ENCODE measurements at places on chromosomes 6 and 20.

GRCh38 chr6:12479881-12480280 is 189.7 kb downstream of the EDN1 start:
- no peak for DNase-seq

DNA sequence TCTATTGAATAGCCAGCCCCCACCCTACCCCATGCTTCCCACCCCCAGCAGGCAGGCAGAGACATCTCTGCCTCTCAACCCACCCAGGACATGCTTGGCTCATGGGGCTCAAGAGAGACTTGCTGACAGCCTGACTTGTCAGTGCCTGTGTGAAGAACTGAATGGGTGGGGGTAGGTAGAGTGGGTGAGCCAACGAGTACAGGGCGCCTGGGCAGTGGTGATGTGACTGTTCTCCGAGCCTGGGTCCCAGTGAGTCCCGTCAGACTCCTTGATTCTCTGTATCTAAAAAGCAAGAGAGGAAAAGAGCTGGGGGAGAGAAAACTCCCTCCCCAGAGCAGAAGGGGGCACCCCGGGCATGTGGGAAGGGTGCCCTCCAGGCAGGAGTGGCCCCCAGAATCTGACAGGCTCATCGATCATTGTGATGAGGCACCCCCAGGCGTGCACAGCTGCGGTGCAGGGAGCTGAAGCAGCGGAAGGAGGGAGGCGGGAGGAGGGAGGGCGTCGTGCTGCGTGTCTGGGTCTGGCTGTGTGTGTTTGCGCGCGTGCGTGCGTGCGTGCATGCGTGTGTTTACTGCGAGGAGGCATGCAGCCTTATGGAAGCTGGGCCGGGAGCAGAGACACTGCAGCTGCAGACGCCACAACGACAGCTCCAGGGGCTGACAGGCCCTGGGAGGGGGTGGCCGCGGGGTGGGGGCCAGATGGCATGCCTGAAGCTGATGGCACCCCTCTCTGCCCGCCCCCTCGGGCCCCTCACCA is 40.2 kb downstream of the FOXP4 start:
- no peak for DNase-seq

DNA sequence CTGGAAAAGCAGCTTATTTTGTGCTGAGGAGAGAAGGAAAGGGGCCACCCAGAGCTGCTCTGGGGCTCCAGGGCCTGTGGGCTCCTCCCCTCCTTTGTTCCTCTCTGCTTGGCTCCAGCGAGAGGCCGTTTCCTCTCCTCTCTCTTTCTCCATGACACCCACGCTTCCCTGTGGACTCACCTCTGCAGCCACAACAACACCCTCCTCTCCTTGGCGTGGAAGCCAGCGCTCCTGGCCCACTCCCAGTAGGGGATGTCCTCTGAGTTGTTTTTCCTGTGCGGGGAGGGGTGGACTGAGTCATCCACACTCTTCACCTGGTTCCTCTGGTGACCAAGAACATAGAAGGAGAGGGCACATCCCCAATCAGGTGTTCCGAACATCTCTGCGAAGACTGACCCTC is 4.9 kb upstream of the CDSN start:
- no peak for DNase-seq

GRCh38 chr6:51554029-51554428 is 533.4 kb downstream of the PKHD1 start:
- DNase-seq: no peak

- no peak for DNase-seq
Observed at GRCh38 chr6:52535711-52536423, 41.0 kb downstream of the TRAM2 start.

- no peak for DNase-seq
Observed at GRCh38 chr6:64037427-64037826, 401.8 kb downstream of the PHF3 start.

GRCh38 chr6:48564036-48564820 is 453.2 kb upstream of the PTCHD4 start:
- DNase-seq: no peak

DNA sequence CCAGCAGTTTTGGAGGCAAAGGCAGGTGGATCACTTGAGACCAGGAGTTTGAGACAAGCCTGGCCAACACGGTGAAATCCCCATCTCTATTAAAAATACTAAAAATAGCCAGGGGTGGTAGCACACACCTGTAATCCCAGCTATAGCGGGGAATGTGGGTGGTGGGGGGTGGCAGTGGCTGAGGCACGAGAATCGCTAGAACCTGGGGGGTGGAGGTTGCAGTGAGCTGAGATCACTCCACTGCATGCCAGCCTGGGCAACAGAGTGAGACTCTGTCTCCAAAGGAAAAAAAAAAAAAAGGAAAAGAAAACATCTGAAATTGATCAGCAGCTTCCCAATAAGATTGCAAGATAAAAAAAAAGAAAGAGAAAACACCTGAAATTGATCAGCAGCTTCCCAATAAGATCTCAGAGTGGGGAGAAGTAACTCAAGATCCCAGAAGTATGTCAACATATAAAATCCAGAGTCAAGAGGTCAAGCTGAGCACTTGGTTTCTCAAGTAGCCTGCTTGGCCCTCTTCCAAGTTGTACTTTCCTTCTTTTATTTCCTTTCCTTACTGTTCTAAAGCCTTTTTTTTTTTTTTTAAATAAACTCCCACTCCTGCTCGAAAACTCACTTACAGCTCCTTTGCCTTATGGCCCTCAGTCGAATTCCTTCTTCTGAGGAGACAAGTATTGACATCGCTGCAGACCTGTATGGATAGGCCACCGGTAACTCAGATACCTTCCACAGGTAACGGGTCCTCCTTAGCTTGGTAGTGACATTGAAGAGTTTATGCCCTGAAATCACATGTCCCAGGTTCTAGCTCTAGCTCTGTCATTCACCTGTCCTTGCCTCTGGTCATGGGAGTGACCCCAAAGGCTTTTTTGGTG is 368.5 kb upstream of the SYNCRIP start:
- no peak for DNase-seq

DNA sequence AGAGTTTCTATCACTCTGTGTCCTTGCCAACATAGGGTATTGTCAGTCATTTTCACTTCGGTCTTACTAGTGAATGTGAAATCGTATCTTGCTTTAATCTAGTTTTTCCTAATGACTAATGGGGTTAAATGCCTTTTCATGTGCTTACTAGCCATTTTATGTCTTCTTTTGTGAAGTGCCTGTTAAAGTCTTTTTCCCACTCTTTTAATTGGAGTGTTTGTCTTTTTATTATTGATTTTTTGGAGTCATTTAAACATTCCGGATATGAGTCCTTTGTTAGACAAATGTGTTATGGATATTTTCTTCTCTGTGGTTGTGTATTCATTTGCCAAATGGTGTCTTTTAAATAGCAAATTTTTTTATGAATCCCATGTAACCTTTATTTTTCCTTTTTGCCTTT is 194.6 kb downstream of the CDH26 start:
- DNase-seq: no peak

DNA sequence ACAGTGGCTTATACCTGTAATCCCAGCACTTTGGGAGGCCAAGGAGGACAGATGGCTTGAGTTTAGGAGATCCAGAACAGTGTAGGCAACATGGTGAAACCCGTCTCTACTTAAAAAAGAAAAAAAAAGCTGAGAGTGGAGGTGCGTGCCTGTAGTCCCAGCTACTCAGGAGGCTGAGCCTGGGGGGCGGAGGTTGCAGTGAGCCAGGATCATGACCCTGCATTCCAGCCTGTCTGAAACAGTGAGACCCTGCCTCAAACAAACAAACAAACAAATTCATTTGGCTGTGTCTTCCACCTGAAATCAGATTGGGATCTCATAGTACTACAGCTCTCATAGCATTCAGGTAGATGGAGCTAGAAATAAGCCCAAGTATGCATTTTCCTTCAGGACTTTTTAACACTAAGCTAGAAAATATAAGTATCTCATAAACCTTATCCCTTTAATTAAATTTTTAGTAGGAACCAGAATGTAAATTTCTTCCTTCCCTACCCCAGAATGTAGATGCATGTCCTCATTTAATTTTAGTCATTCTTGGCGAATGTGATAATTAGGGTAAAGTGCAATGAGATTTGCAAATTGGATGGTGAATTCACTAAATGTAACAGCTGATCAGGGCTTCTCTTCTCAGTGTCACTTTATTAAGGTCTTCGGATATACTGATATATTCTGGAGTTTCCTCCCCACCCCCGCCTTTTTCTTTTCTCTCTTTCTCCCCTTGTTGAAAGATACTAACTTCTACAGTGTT is 190.4 kb downstream of the CDKAL1 start:
- DNase-seq: no peak

DNA sequence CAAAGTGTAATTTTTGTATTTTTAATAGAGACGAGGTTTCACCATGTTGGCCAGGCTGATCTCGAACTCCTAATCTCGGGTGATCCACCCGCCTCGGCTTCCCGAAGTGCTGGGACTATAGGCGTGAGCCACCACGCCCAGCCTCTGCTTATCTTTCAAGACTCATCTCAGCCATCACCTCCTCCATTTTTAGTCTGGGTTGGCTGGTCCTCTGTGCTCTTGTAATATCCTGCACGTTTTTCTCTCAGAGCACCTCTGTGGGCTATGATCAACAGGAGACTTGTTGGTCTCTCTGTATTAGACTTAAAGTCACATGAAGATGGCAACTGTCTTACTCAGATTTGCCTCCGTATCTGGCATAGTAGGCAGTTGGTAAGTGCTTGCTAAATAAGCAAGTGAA is 7.6 kb downstream of the NOTCH4 start:
- no peak for DNase-seq

DNA sequence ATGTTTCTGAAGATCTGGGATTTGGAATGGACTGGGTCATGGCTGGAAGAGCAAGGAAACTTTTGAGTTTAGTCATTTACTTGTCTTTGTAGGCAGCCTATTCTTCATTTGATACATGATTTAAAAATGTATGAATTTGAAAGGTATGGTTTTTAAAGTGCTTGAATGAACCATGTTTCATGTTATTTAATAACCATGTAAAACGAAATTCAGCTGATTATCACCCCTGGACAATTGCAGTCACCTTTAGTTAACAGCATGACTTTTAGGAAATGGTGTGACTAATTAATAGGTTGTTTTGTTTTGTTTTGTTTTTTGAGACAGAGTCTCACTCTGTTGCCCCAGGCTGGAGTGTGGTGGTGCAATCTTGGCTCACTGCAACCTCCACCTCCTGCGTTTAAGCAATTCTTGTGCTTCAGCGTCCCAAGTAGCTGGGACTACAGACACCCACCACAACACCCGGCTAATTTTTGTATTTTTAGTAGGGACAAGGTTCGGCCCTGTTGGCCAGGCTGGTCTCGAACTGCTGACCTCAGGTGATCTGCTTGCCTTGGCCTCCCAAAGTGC is 2.1 kb downstream of the STX11 start:
- DNase-seq: no peak

DNA sequence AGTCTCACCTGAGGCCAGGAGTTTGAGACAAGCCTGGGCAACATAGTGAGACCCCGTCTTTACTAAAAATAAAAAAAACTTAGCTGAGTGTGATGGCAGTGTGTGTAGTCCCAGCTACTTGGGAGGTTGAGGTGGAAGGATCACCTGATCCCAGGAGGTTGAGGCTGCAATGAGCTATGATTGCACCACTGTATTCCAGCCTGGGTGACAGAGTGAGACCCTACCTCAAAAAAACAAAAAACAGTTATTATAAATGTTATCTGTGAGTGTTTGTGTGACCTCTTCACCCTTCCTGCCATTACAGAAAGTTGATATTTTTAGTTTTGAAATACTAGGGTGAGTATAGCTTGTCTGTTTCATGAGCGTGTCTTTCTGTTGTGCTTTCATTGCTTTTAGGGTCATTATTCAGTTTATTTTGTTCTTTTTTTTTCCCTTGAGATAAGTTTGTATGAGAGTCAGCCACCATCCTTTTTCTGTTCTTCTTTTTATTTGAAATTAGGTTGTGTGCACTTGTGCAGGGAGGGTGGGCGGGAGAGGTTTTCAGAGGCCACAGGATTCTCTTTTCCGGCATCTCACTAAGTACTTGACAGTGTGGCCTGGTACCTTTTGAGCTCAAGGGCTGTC is 26.2 kb downstream of the CDYL start:
- no peak for DNase-seq

- no peak for DNase-seq
Observed at GRCh38 chr6:136435101-136435500, 115.1 kb downstream of the MAP7 start.

DNA sequence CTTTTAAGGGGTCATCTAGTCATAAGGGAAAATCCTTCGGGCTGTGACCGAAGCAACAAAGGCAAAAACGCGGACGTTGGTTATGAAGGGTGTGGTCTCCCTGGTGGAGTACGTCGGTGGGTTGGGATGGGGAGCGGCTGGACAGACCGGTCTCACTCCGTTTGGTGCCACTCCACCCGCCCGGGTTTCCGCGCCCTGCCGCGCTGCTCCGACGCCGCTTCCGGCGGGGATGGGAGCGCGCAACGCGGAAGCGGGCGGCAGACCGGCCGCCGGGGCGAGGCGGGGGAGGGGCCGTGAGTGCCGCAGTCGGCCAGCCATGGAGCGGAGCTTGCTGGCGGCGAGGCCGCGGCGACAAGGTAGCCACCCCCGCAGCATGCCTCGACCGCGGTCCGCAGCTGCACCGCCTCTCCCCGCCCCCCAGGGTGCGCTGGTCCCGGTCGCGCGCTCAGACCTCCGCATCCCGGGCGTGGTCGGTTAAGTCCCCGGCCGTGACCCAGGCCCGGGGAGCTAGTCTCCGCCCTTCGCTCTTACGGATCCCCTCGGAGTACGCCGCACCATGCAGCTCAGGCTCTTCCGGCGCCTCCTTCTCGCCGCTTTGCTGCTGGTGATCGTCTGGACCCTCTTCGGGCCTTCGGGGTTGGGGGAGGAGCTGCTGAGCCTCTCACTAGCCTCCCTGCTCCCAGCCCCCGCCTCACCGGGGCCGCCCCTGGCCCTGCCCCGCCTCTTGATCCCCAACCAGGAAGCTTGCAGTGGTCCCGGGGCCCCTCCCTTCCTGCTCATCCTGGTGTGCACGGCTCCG is at the start of gene B3GALT4:
Gene B3GALT4, plus strand, starts transcription at position 260 of the 799 bp plus-strand sequence. Its CDS starts 297 bp downstream, at position 557.
- DNase-seq: no peak

- no peak for DNase-seq
Observed at GRCh38 chr20:39778847-39779604, 816.9 kb downstream of the DHX35 start.

DNA sequence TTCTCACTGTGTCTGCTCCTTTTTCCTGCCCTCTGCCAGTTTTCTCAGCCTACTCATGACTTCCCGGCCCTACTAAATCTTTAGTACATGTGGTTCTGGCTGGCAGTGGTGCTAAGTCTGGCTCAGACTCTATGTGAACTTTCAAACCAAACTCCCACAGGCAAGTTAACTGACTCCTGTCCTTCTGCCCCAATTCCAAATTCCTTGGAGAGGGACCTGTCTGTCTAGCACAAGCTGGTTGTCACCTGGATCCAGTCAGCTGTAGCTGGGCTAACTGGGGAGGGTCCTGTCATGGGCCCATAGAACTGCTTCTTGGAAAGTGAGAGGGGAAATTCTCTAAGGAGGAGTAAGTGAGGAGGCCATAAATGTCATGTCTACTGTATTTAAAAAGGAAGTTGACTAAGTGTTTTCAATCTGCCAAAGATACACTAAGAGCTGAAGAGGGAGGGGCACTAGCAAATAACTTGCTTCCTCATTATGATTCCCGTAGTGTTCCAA is 240.1 kb downstream of the KCNQ5 start:
- no peak for DNase-seq

- DNase-seq: no peak
Observed at GRCh38 chr20:43372051-43372450, 85.6 kb upstream of the SRSF6 start.

- no peak for DNase-seq
Observed at GRCh38 chr6:98957450-98957849, 9.7 kb upstream of the FBXL4 start.

GRCh38 chr6:53432318-53433161 is 83.8 kb upstream of the ELOVL5 start:
- no peak for DNase-seq

GRCh38 chr6:138953451-138953850 is 34.6 kb downstream of the REPS1 start:
- no peak for DNase-seq

- DNase-seq: no peak
Observed at GRCh38 chr6:99905209-99906106, 88.6 kb downstream of the MCHR2 start.

All from NCI-H2107 (cell line).